ENCODE measurements at places on chromosomes 1 and 21. TPM values are rescaled to one million over a fixed set of nuclear protein-coding genes. Genes with fewer than 3 reads are reported as not detected.

- peaks cover 23% of the 10 kb centered on the region for H3K4me1 ChIP-seq
- H3K36me3 ChIP-seq = peaks cover 14% of the 10 kb centered on the region
- DNase-seq = no peak
- H3K4me3 ChIP-seq = no peak overlapping the region
- H3K27ac ChIP-seq = no peak overlapping the region
- H3K27me3 ChIP-seq = no peaks in the 10 kb centered on the region
These were observed 63.5 kb upstream of the KIAA1614 start for GRCh38 chr1:180849031-180849775.

IFNGR2 gene
- total RNA-seq = 5.6 TPM

TYW3 gene
- 38.7 TPM for total RNA-seq

DNA sequence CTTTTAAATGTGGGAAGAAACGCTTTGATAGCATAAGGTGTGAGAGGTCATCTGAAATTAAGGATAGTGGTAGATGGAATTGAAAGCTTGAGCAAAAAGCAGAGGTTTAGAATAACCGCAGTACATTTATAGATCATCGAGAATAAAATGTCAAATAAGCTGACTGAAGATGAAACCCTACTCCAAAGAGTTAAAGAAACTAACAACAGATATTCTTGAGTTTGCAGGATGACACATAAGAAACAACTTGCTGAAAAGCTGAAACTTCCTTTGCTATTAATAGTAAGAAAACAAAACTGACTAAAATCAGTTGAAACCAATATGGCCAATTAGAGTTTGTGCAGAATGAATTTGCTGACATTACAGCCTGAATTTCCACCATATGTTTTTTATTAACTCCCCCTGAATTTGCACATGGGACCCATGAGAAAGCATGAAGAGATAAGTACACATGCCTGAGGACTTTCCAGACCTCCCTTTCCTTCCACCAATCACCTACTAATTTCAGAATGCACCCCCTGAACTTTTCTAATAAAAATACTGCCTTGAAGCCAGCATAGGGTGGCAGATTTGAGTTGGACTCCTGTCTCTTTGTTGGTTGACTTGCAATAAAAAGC lies 1.7 kb upstream of the C1orf185 start:
- peaks cover 2% of the 10 kb centered on the region for H3K4me1 ChIP-seq
- no peaks in the 10 kb centered on the region for H3K36me3 ChIP-seq
- DNase-seq = no peak
- no peak overlapping the region for H3K27ac ChIP-seq

ITLN2 gene
- total RNA-seq = not detected

Measured in activated naive CD8-positive, alpha-beta T cell treated with anti-CD3 and anti-CD28 coated beads for 36 hours (primary cell).